ENCODE measurements at places on chromosomes 12 and 14.
A peak's percentile ranks its signal among the peaks of the same experiment; 100 is the strongest.

DNA sequence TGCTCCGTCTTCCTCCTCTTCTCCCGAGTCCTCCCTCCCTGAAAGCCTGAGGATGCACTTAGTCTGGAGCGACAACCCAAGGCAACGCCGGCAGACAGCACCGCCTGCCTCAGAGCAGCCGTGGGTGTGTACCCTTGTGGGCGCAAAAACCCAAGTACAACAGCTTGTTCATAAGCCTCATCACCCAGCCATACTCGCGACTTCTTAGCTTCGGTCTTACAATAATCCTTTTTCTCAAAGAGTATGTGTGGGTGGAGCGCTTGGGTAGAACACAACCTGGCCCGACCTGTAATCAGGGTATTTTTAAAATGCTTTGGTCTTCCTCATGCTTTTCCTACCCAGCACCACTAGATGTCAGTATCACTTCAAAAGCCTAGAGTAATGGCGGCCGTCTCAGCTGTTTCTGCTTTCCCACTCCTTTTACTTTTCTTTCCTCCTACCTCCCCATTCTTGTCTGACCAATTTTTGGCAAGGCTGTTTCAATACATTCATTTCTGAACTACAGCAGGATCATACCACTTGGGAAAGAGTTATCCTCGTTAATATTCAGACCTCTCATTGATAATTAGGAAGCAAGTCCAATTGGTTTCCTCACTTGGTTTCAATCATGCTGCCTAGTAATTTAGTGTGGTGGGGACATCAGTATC is 198.9 kb downstream of the EPS8 start:
- peak overlapping the region; percentile 3 for H3K27ac ChIP-seq
- H3K27me3 ChIP-seq: no peaks in the 10 kb centered on the region
- peak; percentile 68 for DNase-seq
- H3K4me1 ChIP-seq: peaks cover 12% of the 10 kb centered on the region
- peaks cover 11% of the 10 kb centered on the region for H3K36me3 ChIP-seq

DNA sequence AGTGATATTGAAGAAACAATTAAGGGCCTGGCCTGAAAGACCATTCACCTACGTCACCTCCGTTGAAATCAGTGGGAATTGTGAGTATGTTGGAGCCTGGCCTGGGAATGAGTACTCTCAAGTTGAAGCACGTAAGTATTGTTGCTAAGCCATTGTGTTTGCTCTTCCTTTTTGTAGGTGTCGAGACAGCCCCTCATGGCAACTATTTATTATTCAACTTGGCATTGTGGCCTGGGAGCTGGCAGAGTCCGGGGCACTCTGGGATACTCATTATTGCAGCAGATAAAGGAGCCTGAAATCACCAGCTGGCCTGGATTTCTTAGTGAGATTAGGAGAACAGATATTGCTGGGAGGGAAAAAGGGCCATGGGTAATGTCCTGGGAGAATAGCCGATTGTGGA is 147.4 kb downstream of the C12orf75 start:
- H3K4me3 ChIP-seq: no peak overlapping the region
- H3K36me3 ChIP-seq: no peaks in the 10 kb centered on the region
- no peak for DNase-seq
- H3K4me1 ChIP-seq: no peaks in the 10 kb centered on the region

DNA sequence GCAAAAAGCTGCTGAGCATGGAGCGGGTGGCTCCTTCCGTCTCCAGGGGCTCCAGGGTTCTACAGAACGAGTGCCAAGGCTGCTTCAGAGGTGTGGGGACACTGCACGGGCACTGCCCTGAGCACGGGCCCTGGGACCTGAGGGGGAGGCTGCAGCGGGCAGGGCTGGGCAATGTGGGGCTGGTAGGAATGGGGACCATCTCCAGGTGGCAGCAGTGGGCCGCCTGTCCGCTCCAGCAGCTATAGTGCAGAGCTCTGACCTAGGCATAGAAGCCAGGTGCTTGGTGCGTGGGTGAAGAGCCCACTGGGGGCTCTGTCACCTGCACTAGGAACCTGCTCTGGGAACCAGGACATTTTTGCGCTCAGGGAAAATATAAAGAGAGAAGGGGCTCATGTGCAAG is 22.3 kb downstream of the HDAC7 start:
- H3K27me3 ChIP-seq: no peaks in the 10 kb centered on the region
- H3K36me3 ChIP-seq: peaks cover 40% of the 10 kb centered on the region
- peak overlapping the region; percentile 41 for H3K27ac ChIP-seq

DNA sequence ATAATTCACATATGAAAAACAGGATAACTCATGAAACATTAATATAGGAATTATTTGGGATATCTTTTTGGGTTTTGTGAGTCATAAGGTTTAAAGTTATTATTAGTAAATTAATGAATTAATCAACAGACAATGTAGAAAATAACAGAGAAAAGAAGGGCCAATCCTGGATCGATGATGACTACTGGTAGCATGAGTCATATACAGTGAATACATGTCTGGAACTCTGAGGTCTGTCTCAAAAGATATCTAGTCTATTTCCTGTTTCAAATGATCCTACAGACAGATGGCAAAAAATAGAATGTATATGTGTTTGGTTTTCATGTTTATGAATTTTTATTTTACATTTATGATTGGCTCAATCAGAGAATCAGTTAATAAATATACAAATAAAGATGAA is 86.4 kb upstream of the RTL1 start:
- H3K4me1 ChIP-seq: no peaks in the 10 kb centered on the region
- H3K27ac ChIP-seq: no peak overlapping the region
- H3K36me3 ChIP-seq: no peaks in the 10 kb centered on the region

GRCh38 chr12:92942905-92943304 is 13.8 kb upstream of the EEA1 start:
- DNase-seq: no peak
- H3K27ac ChIP-seq: no peak overlapping the region
- H3K4me3 ChIP-seq: no peak overlapping the region
- no peaks in the 10 kb centered on the region for H3K36me3 ChIP-seq
- no peaks in the 10 kb centered on the region for H3K27me3 ChIP-seq

- no peaks in the 10 kb centered on the region for H3K27me3 ChIP-seq
- no peak overlapping the region for H3K27ac ChIP-seq
- no peaks in the 10 kb centered on the region for H3K4me1 ChIP-seq
- peaks cover 81% of the 10 kb centered on the region for H3K36me3 ChIP-seq
Observed at GRCh38 chr14:74898694-74899093, 17.0 kb downstream of the DLST start.

DNA sequence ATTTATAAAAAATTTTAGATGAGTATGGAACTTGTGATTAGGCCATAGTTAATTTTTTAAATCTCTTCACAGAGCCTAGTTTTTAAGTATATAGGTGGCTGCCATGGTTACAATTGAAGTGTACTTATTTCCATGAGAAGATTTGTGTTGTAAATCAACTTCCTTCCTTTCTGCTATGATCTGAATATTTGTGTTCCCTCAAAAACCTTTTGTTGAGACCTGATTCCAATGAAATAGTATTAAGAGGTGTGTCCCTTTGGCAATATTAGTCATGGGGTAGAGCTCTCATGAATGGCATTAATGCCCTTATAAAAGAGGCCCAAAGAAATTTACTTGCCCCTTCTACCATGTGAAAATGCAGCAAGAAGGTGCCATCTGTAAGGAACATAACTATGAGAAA is 28.8 kb downstream of the ETNK1 start:
- peaks cover 38% of the 10 kb centered on the region for H3K36me3 ChIP-seq
- H3K27me3 ChIP-seq: no peaks in the 10 kb centered on the region
- DNase-seq: no peak

GRCh38 chr12:3417937-3418462 is 73.0 kb upstream of the PRMT8 start:
- no peak overlapping the region for H3K27ac ChIP-seq
- H3K4me3 ChIP-seq: no peak overlapping the region

GRCh38 chr12:55974308-55974730 is 441 bp downstream of the RAB5B start:
- peak; percentile 53 for DNase-seq
- H3K4me1 ChIP-seq: peaks cover 32% of the 10 kb centered on the region
- H3K4me3 ChIP-seq: no peak overlapping the region
- no peaks in the 10 kb centered on the region for H3K27me3 ChIP-seq
- H3K27ac ChIP-seq: no peak overlapping the region
- peaks cover 24% of the 10 kb centered on the region for H3K36me3 ChIP-seq

GRCh38 chr12:86712425-86712843 is 456.2 kb upstream of the MGAT4C start:
- DNase-seq: no peak
- H3K4me1 ChIP-seq: no peaks in the 10 kb centered on the region
- no peak overlapping the region for H3K27ac ChIP-seq
- no peaks in the 10 kb centered on the region for H3K27me3 ChIP-seq

DNA sequence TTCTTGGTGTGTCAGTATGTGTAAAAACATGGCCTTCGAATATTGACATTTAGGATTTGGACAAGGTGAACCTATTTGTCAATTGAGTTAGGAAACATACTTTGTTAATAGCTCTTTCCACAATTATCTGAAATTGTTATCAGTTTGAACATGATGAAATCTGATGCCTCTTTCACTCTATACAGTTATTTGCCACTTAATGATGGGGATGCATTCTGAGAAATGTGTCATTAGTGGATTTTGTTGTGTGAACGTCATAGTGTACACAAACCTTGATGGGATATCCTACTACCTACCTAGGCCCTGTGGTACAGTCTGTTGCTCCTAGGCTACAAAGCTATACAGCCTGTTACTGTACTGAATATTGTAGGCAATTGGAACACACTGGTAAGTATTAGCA is 4.8 kb downstream of the TULP3 start:
- no peaks in the 10 kb centered on the region for H3K36me3 ChIP-seq
- no peak overlapping the region for H3K4me3 ChIP-seq
- H3K27ac ChIP-seq: no peak overlapping the region
- no peak for DNase-seq
- peaks cover 18% of the 10 kb centered on the region for H3K4me1 ChIP-seq

GRCh38 chr14:35343702-35344101 is 51.5 kb downstream of the PSMA6 start:
- DNase-seq: no peak
- no peak overlapping the region for H3K4me3 ChIP-seq
- H3K36me3 ChIP-seq: no peaks in the 10 kb centered on the region
- no peak overlapping the region for H3K27ac ChIP-seq

GRCh38 chr12:53044896-53045695 is 4.8 kb upstream of the TNS2 start:
- DNase-seq: no peak
- H3K36me3 ChIP-seq: peaks cover 14% of the 10 kb centered on the region
- no peak overlapping the region for H3K4me3 ChIP-seq
- no peak overlapping the region for H3K27ac ChIP-seq
- peaks cover 10% of the 10 kb centered on the region for H3K27me3 ChIP-seq

- H3K4me1 ChIP-seq: no peaks in the 10 kb centered on the region
- no peak overlapping the region for H3K4me3 ChIP-seq
- no peaks in the 10 kb centered on the region for H3K27me3 ChIP-seq
Observed at GRCh38 chr12:14283489-14284144, 81.9 kb upstream of the ATF7IP start.

GRCh38 chr12:28227251-28227650 is 37.0 kb downstream of the CCDC91 start:
- H3K36me3 ChIP-seq: peaks cover 22% of the 10 kb centered on the region
- H3K4me3 ChIP-seq: no peak overlapping the region
- H3K27ac ChIP-seq: no peak overlapping the region
- H3K4me1 ChIP-seq: peaks cover 27% of the 10 kb centered on the region

GRCh38 chr14:103524002-103524935 is 1.6 kb upstream of the CKB start:
- peaks cover 2% of the 10 kb centered on the region for H3K36me3 ChIP-seq
- no peak overlapping the region for H3K4me3 ChIP-seq
- no peak for DNase-seq
- peaks cover 22% of the 10 kb centered on the region for H3K27me3 ChIP-seq
- no peak overlapping the region for H3K27ac ChIP-seq

- peak overlapping the region; percentile 84 for H3K27ac ChIP-seq
- H3K27me3 ChIP-seq: peaks cover 15% of the 10 kb centered on the region
- no peaks in the 10 kb centered on the region for H3K36me3 ChIP-seq
- peaks cover 20% of the 10 kb centered on the region for H3K4me1 ChIP-seq
- H3K4me3 ChIP-seq: peak overlapping the region; percentile 75
Observed at GRCh38 chr14:88793259-88793625, 489 bp upstream of the EML5 start.

DNA sequence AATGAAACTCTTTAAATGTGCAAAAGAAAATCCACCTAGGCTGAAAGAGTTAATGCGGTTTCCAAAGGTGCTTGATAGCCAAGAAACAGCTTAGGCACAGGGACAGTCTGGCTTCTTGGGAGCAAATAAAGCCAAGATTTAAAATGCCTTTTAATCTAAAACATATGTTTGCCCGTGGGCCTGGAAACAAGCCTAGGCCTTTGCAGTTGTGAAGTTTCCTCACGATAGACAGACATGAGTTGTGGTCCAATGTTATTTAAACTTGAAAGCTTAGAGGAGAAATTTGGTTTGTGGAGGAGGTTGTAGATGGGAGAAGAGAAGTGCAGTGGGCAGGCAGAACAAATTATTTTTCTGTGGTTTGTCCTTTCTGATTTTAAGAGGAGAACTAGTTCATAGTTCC is 29.8 kb downstream of the PROX2 start:
- no peak for DNase-seq
- no peaks in the 10 kb centered on the region for H3K27me3 ChIP-seq
- peaks cover 8% of the 10 kb centered on the region for H3K36me3 ChIP-seq
- H3K4me3 ChIP-seq: no peak overlapping the region

DNA sequence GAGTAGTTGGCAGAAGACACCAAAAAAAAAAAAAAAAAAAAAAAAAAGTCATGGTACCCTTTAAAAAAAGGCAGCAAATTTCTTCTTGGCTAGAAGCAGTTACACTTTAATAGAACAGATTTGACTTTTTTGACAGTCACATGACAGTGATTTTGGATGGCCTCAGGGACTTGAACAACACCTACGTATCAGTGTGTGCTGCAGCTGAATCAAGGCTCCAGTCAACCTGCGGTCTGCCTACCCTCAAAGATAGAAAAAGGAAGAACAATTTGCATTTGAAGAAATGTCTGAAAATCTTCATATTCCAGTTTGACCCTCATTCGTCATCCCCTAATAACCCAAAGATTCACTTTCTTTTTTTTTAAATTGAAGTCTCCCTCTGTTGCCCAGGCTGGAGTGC is 53.9 kb downstream of the MDM2 start:
- DNase-seq: no peak
- H3K36me3 ChIP-seq: no peaks in the 10 kb centered on the region
- H3K4me3 ChIP-seq: no peak overlapping the region
- peaks cover 3% of the 10 kb centered on the region for H3K4me1 ChIP-seq
- H3K27ac ChIP-seq: no peak overlapping the region
- H3K27me3 ChIP-seq: no peaks in the 10 kb centered on the region

- DNase-seq: no peak
- no peaks in the 10 kb centered on the region for H3K4me1 ChIP-seq
- no peak overlapping the region for H3K4me3 ChIP-seq
Observed at GRCh38 chr12:53820514-53821306, 68.9 kb upstream of the CISTR start.

DNA sequence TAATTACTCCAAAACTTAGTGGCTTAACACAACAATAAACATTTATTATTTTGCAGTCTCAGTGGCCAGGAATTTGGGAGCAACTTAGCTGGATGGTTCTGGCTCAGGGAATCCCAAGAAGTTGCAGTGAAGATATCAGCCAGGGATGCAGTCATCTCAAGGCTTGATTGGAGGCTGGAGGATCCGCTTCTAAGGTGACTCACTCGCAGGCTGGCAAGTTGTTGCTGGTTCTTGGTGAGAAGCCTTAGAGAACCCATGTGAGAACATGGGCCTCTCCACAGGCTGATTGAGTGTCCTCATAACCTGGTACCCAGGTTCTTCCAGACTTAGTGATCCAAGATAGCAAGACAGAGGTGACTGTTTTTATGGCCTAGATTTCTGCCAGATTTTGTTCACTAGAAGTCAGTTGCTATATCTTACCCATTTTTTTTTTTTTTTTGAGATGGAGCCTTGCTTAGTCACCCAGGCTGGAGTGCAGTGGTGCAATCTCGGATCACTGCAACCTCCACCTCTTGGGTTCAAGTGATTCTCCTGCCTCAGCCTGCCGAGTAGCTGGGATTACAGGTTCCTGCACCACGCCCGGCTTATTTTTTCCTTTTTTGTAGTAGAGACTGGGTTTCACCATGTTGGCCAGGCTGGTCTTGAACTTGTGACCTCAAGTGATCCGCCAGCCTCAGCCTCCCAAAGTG is 32.5 kb downstream of the BRMS1L start:
- no peaks in the 10 kb centered on the region for H3K4me1 ChIP-seq
- H3K4me3 ChIP-seq: no peak overlapping the region
- H3K27ac ChIP-seq: no peak overlapping the region
- H3K27me3 ChIP-seq: no peaks in the 10 kb centered on the region
